Psoas muscle (tissue), 8 donors: ENCODE measurements at places on chromosomes 13 and 19.

DNA sequence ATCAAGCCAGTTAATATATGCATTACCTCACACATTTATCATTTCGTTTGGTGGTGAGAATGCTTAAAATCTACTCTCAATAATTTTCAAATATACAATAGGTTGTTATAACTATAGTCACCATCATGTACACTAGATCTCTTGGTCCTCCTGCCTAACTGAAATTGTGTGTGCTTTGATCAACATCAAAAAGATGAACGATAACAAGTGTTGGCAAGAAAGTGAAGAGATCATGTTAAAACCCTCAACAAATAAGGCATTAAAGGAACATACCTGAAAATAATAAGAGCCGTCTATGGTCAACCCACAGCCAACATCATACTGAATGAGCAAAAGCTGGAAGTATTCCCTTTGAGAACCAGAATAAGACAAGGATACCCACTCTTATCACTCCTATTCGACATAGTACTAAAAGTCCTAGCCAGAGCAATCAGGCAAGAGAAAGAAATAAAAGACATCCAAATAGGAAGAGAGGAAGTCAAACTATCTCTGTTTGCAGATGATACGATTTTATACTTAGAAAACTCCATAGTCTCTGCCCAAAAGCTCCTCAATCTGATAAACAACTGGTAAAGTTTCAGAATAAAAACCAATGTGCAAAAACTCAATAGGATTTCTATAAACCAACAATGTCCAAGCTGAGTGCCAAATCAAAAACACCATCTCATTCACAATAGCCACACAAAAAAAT, 27.9 kb upstream of the OR10H1 start:
- DNase-seq: no peak

GRCh38 chr19:6032381-6032780, 54.4 kb upstream of the RANBP3 start:
- DNase-seq: no peak

GRCh38 chr19:30788105-30788765, 416.1 kb downstream of the ZNF536 start:
- DNase-seq: no peak

GRCh38 chr19:277581-278165, 13.5 kb downstream of the PLPP2 start:
- DNase-seq: peak; percentile 32

GRCh38 chr19:23969630-23970029, 54.9 kb downstream of the ZNF726 start:
- DNase-seq: no peak

GRCh38 chr19:3987619-3988371, 2.5 kb upstream of the EEF2 start:
- peak; percentile 87 for DNase-seq

DNA sequence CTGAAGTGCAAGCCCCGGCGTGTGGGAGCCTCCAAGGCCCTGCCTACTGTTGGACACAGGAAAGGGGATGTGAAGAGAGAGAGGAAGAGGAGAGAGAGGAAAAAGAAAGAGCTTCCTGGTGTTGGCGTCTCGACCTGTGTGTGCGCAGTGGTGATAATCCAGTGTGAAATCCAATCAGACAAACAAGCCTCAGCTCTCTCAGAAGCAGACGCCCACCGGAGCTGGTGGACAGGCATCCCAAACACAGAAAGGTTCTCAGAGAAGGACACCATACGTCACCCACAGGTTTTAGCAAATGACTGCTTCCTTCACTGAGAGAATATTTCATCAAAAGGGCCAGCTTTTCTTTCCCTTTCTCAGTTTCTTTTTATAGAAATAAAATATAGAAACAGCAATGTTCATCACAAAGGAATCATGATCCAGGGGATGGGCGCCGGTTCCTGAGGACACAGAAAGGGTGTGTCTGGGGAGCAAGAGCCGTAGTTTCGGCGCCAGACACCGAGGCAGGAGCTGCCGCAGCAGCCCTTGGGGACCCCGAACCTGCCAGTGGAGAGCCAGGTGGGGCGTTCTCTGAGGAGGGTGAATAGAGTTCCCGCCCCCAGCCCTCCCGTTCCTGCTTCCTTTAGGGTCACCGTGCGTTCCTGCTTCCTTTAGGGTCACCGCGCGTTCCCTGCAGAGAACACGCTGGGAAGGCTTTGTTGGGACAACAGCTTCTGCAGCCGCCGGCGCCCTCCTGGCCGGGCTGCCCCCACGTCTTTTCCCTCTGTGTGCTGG, 145.8 kb upstream of the SOX1 start:
- no peak for DNase-seq

- DNase-seq: no peak
Observed at GRCh38 chr19:28949535-28949934, 263.4 kb downstream of the UQCRFS1 start.

- DNase-seq: peak; percentile 57
Observed at GRCh38 chr13:22915442-22916082, 265.2 kb upstream of the SGCG start.

GRCh38 chr19:31263328-31263727, 85.9 kb downstream of the TSHZ3 start:
- DNase-seq: no peak

- peak; percentile 77 for DNase-seq
Observed at GRCh38 chr19:10718205-10719196, 622 bp downstream of the DNM2 start.

GRCh38 chr19:6680141-6680540, 10.2 kb upstream of the TNFSF14 start:
- DNase-seq: no peak

GRCh38 chr19:13343514-13343913, 162.8 kb downstream of the CACNA1A start:
- DNase-seq: no peak

DNA sequence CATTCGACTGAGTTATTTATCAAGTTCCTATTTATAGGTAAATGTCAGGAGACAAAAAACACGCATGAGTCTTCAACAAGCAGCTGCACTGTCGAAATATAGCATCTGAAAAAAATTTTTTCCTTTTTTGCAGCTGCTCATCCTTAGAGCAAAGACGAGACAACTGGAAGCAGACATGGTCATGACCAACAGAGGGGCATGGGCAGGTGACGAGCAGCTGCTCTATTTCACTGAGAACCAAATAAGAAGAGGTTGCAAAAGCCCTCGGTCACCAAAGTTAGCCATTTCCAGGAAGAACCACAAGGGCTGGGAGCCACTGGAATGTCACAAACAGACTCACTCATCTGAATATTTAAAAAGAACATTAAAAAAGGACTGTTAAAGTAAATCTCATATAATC, 22.2 kb downstream of the SOHLH2 start:
- DNase-seq: no peak

DNA sequence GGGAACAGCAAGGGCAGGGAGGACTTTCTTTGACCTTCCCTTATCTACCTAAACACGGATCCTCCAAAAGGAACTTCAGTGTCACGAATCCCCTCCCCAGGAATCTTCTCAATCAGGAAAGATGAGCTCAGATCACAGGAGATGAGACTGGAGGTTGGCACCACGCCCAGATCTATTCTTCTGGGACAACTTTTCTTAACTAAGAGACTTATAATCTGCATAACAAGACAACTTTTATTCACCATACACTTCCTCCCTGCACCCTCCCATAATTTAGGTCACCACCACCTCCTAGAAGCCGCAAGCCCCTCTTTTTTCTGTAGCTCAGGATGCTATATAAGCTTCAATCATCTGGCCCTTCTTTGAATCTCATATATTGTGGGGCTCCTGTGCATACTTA, 19.2 kb upstream of the AKT2 start:
- no peak for DNase-seq

DNA sequence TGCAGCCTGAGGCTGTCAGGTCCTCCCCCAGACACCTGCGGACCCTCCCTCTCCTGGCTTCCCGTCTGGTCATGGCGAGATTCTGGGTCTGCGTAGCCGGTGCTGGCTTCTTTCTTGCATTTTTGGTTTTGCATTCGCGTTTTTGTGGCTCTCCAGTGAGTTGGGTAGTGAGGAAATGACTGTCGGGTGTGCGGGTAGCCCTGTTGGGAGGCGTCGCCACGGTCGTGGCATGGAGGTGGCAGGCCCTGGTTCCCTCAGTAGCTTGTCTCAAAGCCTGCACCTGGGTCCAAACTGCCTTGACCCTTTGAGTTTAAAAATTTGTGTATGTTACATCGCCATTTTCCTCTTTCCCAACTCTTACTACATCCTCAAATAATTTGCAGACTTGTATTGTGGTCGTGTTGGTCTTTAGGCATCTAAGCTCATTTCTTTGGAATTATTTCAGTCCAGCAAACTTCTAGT, 344 bp downstream of the NHLRC3 start:
- DNase-seq: no peak

DNA sequence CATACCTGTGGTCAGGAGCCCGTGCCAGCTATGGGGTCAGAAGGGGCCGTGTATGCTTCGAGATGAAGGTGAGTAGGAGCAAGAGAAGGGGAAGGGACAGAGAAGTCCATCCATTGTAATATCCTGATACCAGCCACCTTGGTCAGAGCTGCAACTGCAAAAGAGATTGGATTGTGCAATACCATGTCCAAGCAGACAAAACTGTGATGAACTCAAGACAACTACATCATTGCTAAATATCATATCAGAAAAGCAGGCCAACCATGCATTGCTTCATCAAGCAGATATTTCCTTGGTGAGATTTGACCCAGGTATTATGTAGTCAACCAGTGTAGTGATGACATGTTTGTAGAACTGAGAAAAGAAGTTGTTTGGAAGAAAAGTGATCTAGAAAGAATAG, 12.1 kb downstream of the HNRNPUL1 start:
- no peak for DNase-seq

DNA sequence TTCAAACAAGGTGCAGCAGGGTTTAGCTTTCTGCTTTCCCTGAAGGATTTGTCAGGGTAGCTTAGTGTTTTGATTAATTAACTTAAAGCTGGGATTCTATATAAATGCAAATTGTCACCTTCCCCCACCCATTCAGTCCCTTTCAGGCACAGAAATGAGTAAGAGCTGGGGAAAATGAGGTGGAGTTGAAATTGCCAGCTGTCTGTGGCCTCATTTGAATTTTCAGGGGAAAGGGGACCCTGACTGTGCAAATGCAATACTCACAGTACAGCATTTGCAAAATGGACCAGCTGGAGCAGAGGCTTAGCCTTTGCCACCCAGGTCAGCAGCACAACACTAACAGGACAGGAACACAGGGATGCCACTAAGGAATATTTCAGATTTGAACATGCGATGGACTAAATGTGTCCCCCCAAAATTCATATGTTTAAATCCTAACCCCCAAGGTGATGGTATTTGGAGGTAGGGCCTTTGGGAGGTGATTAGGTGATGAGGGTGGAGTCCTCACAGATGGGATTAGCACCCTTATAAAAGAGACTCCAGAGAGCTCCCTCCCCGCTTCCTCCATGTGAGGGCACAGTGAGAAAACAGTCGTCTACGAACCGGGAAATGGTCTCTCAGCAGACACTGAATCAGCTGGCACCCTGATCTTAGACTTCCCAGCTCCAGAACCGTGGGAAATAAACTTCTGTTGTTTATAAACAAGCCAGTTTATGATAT, 59.5 kb upstream of the CYSLTR2 start:
- no peak for DNase-seq

GRCh38 chr13:38690231-38690630, 3.4 kb downstream of the FREM2 start:
- no peak for DNase-seq

GRCh38 chr13:25046274-25046984, 49.5 kb upstream of the PABPC3 start:
- no peak for DNase-seq

GRCh38 chr13:46582190-46582589, 29.2 kb downstream of the LRCH1 start:
- no peak for DNase-seq

DNA sequence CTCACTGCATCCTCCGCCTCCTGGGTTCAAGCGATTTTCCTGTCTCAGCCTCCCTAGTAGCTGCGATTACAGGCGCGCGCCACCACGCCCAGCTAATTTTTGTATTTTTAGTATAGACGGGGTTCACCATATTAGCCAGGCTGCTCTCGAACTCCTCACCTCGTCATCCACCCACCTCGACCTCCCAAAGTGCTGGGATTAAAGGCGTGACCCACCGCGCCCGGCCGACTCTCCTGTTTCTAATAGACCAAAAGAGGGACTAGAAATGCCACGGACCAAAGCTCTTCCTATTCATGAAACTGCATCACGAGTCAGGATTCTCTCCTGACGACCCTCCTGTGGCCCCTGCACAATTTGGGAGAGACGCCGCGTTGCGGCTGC, 563 bp downstream of the ZNF43 start:
- no peak for DNase-seq

GRCh38 chr19:42178791-42179674, 38.4 kb downstream of the DEDD2 start:
- no peak for DNase-seq

GRCh38 chr13:82729401-82729800, 1152.9 kb downstream of the SLITRK1 start:
- no peak for DNase-seq

DNA sequence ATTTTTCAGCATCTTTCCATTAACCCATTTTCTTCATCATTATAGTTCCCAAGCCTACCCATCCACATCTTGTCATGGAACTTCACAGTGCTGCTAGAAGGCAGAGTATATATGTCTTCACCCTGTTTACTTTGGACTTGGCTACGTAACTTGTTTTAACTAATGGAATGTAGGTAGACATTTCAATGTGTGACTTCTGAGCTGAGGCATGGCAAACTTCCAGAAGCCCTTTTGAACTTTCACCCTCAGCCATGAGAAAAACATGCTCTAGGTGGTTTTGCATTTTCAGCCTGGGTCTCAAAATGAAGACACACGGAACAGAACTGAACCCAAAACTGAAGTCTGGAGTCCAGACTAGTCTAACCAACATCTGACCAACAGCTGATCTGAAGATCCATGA, 3.2 kb downstream of the TEX30 start:
- no peak for DNase-seq

DNA sequence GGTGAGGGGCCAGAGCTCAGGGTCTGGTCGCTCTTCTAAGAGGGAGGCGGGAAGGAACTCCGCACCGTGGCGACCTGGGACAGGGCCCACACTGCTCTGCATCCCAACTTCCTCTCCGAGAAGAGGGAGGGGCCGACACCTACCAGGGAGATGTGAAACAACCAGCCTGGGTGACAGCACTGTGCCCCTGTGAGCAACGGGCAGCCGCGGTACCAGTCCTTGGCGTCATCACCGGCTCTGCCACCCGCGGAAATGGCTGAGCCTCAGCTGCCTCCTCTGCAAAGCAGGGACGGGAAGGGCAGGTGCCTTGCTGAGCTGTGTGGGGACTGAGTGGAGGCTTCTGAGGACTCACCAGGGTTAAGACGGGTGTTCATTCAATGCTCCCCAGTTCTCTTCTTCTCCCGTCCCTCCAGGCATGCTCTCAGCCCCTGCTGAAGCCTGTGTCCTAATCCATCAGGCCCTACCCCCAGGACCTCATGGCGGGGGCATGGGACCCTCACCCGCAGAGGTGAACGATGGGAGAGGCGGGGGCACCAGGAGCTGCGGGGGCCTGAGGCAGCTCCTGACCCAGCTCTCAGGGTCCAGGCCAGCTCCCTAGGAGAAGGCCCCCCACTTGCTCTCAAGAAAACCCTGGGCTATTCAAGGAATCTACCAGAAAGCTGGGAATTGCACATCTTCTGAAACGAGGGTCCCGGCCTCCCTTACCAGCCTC, 9.3 kb downstream of the ZNF787 start:
- peak; percentile 67 for DNase-seq
